ENCODE measurements at places on chromosomes 6 and 20.

DNA sequence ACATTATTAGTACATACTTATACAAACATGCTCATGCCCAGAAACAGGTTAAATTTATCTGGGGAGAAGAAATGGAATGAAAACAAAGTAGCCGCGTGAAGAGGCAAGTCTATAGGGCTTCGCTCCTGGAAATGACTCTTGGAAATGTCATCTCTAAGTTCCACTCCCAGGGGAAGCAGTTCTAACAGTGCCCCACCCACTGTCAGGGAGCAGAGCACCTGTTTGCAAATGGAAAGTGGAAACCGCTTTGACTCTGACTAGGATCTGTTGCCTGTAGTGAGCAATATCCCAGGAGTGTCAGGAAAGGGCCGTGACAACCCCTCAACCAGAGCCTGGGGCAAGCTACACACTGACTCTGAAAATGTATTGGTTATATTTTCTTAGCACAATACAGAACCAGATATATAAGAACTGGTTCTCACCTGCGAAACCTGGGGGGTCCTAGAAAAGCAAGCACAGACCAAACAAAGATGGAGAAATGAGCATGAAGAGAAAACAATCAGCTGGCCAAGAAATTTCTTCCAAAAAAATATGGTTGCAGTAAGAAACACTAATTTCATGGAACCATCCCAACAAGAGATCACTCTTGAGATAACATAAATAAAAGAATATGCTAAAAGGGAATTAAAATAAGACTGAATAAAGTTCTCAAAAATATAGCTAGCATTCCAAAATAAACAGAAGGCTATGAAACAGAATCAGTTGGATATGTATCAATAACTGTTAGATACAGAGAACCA is 47.5 kb upstream of the CRISP1 start:
- no peak for DNase-seq

- DNase-seq: no peak
Measured at GRCh38 chr6:159904497-159904911, 13.7 kb downstream of the MAS1 start.

GRCh38 chr6:158565122-158565429 is 5.2 kb downstream of the TMEM181 start:
- no peak for DNase-seq

DNA sequence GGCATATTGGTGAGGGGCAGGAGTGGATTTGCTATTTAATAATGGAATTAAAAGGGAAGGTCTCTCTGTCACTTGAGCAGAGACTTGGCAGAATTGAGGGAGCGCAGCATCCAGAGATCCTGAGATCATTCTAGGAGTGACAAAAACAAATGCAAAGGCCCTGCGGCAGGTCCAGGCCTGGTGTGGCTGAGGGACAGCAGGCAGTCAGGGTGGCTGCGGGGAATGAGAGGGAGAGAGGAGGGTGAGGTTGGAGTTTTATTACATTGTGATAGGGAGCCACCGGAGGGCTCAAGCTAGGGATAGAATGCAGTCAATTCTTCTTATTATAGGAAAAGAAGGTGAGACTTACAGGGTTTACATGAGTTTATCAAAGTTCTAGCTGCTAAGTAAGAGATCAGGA is 59.5 kb upstream of the PBOV1 start:
- no peak for DNase-seq

- DNase-seq: no peak
Measured at GRCh38 chr20:4920131-4920530, 81.2 kb downstream of the SLC23A2 start.

- DNase-seq: no peak
Measured at GRCh38 chr20:50590348-50590664, 80.1 kb downstream of the PTPN1 start.
